ENCODE measurements at places on chromosomes 3 and 15.

DNA sequence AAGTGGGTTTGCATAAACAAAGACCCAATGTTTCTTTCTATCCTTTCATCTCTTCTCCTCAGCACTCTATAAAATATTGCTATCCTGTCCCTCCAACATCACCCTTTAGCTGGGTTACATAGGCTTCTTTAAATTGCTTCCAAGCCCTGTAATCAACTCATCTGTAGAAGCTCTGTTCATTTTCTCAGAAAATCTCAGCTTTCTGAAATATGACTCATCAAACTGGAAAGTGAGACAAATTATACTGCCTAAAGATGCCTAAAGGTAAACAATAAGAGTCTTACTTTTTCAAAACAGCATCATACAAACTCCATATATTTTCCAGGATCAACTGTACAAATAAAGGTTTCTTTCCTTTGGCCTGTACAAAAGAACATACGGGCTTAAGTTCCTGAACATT lies 33.8 kb downstream of the EFL1 start:
- no peak for ATAC-seq

GRCh38 chr15:93020976-93021772 lies 67.8 kb downstream of the RGMA start:
- no peak for ATAC-seq

GRCh38 chr3:43307226-43307625 lies 20.9 kb downstream of the SNRK start:
- ATAC-seq, result no peak

DNA sequence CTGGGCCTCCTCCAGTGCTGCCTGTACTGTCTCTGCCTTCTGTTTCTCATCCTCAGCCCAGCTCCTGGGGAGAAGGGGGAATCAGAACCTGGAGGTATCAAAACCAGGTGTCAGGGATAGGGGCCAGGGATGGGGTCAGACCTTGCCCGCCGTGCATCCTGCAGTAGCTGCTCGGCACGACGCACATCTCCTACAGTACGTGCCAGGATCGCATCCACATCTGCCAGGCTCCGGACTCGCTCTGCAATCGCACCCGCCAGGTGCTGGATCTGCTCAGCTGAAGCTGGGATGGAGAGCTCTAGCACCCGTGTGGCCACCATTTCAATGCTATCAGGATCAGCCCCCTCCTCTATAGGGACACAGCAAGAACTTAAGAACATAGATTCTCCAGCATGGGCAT lies 1.4 kb upstream of the USP19 start:
- no peak for ATAC-seq

DNA sequence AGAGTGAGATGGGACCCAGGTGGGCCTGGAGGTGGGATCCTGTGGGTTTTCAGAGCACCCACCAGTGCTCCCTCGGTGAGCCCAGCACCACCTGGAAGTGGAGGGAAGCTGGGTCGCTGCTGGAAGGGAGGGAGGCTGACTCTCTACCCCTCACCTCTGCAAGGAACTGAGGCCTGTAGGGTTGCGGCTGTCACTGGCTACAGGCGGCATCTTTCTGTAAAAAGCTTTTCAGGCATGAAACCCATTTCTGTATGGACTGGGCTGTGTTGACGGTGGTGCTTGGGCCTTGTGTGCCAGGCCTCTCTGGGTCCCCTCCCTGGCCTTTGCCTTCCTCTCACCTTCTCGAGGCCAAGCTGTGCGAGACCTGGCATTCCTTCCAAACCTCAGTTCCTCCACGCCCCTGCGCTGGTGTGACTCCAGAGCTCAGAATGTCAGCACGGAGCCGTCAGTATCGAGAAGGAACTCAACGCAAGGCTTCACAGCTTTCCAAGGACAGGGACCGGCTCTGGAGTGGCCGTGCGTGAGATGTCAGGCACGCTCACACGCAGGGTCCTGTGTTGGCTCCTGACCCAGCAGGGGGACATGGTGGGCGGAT lies 16.6 kb downstream of the ABTB1 start:
- ATAC-seq, result no peak

All from SK-N-SH treated with all-trans-retinoic acid at 6 μM for 48 hours (cell line).